ENCODE measurements at places on chromosomes 3 and 15.
A peak's percentile ranks its signal among the peaks of the same experiment; 100 is the strongest.

- no peak for DNase-seq
These were observed 73.3 kb downstream of the MRPL46 start for GRCh38 chr15:88393719-88394519.

- DNase-seq, result no peak
These were observed 84.5 kb downstream of the CACNA2D3 start for GRCh38 chr3:54206874-54207273.

DNA sequence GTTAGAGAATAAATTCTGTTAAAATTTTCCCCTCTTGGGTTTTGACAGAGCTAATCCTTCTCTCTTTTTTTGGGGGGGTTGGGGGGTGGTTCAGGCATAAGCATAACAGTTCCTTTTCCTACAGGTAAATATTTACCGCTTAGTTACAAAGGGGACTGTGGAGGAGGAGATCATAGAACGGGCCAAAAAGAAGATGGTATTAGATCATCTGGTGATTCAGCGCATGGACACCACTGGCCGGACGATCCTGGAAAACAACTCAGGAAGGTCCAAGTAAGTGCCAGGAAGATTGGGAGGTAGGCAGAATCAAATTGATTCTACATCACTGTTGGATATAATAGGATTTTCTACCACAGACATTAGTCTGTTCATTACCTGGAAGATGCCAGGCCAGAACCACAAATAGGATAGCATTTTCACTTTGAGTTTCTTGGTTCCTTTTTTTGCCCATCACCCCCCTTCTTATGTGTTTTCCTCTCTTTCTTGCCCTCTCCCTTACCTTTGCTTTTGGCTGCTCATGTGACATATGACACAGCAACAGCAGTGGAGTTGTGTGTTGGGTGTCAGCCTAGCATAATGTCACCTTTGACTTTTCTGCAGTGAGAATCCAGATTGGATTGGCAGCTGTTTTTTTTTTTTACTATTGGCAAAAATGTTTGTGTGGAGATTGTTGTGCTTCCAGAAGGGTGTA is 79.0 kb downstream of the CHD2 start:
- no peak for DNase-seq

GRCh38 chr15:68298882-68299381 is 21.4 kb downstream of the FEM1B start:
- peak; percentile 58 for DNase-seq

GRCh38 chr3:128281461-128282367 is 128.4 kb downstream of the EEFSEC start:
- DNase-seq, result no peak

GRCh38 chr3:57164217-57164656 is 916 bp downstream of the IL17RD start:
- DNase-seq, result no peak

GRCh38 chr3:185460719-185461350 is 38.0 kb downstream of the TMEM41A start:
- DNase-seq, result peak; percentile 56

- DNase-seq, result no peak
These were observed 295.8 kb upstream of the LRRN1 start for GRCh38 chr3:3503411-3503810.

GRCh38 chr3:161576714-161577510 is 80.3 kb downstream of the OTOL1 start:
- DNase-seq, result no peak

DNA sequence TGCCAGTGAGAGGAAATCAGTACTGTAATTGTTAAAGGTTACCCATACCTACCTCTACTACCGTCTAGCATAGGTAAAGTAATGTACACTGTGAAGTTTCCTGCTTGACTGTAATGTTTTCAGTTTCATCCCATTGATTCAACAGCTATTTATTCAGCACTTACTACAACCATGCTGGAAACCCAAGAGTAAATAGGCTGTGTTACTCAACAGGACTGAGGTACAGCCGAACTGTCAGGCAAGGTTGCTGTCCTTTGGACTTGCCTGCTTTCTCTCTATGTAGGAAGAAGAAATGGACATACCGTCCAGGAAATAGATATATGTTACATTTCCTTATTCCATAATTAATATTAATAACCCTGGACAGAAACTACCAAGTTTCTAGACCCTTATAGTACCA is 265.5 kb downstream of the NR2F2 start:
- no peak for DNase-seq

DNA sequence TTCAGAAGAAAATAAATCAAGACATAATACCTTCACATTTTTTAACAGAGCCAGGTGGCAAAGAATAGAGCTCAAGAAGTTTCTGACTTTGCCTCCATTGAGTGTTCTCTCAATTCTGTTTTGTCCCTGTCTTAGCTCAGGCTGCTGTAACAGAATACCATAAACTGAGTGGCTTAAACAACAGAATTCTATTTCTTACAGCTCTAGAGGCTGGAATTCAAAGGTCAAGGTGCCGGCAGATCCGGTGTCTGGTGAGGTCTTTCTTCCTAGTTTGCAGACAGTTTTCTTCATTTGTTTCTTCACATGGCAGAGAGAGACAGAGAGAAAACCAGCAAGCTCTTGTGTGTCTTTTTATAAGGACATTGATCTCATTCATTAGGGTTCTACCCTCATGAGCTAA is 25.6 kb downstream of the IQCH start:
- no peak for DNase-seq

- no peak for DNase-seq
These were observed 6.0 kb upstream of the TM2D3 start for GRCh38 chr15:101657968-101658784.

DNA sequence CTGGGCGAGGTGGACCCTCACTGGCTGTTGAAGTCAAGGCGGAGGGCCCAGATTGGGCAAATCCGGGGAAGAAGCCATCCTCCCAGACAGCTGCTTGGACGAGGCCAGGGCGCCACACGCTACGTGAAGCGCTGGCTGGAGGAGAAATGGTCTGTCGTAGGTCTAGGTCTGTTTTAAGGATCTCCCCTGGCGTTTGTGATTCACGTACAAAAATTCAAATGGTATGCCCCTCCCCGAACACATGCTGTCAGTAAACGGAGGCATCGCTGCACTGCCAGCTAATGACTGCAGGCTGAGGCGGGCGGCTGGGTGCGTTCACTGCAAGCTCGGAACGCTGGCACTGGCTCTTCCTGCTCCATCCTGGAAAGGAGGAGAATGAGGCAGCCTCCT is 69.9 kb downstream of the EPHB3 start:
- DNase-seq, result no peak

DNA sequence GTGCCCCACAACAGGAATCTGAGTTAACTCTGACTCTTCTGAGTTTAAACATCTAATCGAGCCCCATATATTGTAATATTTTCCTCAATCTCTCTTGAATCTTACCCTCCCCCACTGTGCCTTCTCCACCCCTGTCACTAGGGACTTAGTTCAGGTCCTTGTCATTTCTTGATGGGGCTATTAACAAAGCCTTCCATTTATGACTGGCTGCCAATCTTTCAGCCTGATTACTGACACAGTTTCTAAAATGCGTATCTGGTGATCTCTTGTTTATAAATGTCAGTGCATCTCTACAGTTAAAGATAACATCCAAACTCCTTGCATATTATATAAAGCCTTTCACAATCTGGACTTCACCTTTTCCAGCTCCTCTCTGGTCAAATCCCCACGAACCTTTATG is 124.3 kb downstream of the IGSF11 start:
- no peak for DNase-seq

DNA sequence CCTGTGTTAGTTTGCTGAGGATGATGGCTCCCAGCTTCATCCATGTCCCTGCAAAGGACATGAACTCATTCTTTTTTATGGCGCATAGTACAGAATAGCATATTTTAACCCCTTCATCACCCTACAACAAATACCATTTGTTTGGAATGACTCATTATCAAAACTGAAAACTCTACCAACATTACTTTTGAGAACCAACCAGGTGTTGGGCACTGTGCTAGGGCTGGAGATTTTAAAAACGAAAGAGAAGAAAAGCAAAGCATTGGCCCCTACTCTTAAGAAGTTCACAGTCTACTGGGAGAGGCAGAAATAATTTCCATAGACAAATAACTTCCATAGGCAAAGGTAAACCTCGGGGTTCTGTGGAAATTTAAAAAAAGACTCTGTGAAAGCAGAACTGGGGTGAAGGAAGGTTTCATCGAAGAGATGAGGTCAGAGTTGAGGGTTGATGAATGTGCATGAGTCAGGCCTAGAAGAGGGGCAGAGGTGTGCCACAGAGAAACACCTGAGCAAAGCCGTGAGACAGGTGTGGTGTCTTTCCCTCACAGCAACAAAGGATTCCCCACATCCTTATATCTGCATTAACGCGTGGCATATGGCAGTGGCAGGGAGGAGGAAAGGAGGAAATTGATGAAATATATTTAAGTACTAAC is 51.0 kb downstream of the MCF2L2 start:
- DNase-seq, result peak; percentile 37

GRCh38 chr3:69959581-69959980 is 40.0 kb upstream of the SAMMSON start:
- DNase-seq, result no peak

DNA sequence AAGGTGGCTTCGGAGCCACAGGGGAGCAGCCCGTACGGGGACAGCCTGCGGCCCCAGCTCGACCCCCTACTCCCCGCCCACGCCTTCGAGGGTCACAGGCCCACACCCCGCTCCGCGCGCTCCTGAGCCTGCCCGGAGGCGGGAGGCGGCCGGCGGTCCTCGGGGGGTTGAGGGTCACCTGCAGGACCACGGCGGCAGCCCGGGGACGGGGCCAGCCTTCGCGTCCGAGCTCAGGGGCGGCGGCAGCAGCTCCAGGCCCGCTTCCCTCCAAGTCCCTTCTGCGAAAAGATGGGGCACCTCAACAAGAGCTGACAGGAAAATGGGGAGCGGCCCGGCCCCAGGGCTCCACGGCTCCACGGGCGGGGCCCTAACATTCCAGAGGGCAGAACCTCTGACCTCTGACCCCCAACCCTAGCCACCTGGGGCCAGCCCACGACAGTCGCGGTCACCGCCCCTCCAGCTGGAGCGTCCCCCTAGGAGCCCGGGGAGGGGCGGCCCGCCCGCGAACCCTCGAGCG is 428 bp downstream of the LYSMD4 start:
- peak; percentile 13 for DNase-seq

DNA sequence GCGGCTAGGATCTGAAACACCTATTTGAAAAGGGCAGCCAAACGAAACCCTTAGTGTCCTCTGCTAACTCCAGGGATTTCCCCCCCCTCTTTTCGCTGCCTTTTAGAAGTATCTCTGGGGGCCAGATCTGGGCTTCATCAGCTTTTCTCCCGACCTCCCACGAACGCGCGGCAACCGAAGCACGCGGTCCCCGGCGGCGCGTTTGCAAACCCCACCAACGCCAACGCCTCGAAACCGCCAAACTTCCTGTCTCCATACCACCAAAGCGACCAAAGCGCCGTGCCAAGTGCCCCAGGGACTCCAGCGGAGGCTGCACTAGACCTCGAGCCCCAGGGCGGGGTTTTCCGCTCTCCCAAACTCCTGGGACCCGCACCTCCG is 155.8 kb upstream of the FRMD4B start:
- DNase-seq, result peak; percentile 95

DNA sequence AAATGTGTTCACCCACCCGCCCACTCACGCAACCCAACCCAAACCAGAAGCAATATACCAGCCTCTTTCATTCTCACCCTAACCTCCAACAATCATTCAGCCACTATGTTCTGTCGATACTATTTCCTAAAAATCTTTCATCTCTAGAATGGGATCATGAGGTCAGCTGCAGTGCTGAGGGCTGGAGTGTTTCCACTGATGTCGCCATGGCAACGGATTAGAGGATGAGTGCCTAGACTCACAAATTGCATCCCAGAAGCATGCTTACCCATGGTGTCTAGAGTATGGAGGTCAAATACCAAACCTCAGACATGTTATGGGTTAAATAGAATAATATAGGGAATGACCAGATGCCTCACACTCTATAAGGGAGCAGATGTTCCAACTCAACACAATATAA is 138.5 kb downstream of the GABRB3 start:
- DNase-seq, result no peak

- DNase-seq, result peak; percentile 22
These were observed 26.7 kb upstream of the TMEM158 start for GRCh38 chr3:45252826-45253225.

GRCh38 chr3:148408667-148409066 is 289.0 kb upstream of the AGTR1 start:
- no peak for DNase-seq

- DNase-seq, result no peak
These were observed 360.1 kb upstream of the GOLIM4 start for GRCh38 chr3:168455814-168456213.

DNA sequence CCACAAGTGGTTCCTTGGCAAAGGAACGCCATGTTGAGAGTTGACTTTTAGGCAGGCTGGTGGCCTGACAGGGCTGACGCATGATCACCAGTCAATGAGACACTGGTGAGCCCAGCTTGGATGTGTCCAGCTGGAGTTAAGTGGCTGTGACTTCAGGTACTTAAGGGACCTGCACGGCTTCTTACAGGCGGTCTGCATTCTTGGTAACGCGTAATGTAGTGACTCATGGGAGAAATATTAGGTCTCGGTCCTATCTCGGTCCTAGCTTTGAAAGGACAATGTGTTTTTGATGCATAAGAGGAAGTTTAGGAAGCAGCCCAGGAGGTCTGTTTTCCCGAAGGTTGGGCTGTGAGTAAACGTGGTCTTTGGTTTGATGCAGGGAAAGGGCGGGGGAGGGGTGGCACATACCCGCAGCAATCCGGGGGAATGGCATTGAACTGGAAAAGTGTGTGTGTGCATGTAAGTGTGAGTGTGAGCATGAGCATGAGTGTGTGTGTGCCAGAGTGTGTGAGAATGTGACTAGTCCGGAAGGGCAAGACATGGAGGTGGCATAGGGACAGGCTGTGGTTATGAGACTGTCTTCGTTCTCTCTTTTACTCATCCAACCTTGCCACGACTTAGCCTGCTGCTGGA is 55.3 kb downstream of the FAM43A start:
- DNase-seq, result no peak

- DNase-seq, result no peak
These were observed 30.2 kb downstream of the EIF4E3 start for GRCh38 chr3:71695000-71695482.

GRCh38 chr3:53804697-53805462 is 41.3 kb downstream of the CHDH start:
- DNase-seq, result no peak

DNA sequence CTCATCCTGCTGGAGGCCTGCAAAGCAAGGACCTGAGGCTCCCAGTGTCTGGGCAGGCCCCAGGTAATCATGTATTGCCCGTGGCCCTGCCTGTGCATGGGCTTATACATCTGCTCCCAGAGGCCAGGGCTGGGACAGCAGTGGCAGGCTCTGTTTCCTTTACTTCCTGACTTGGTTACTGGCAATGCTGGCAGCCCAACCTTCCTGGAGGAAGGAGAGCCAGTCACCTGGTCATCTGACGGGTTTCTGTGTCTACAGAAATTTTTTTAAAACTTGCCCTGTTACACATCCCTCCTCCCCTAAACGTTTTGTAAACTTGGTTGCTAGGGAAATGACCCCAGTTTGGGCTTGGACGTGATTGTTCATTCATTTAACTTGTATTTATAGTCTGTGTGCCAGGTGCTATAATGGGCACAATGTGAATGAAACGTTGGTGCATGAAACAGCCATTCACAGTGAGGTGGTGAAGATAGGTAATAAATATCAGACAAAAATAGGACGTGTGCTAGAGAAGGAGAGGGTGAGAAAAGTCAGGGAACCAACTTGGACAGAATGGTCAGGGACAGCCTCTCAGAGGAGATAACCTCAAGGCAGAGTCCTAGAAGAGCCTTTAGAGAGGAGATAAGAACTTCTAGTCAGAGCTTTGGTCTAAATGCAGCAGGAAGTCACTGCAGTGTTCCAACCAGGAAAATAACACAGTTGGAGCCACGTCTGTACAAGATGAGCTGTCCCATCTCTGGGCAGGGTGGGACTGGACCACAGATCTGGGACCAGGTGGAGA is 14.1 kb downstream of the TEX264 start:
- DNase-seq, result no peak
